ENCODE measurements at places on chromosomes 3 and 15.

DNA sequence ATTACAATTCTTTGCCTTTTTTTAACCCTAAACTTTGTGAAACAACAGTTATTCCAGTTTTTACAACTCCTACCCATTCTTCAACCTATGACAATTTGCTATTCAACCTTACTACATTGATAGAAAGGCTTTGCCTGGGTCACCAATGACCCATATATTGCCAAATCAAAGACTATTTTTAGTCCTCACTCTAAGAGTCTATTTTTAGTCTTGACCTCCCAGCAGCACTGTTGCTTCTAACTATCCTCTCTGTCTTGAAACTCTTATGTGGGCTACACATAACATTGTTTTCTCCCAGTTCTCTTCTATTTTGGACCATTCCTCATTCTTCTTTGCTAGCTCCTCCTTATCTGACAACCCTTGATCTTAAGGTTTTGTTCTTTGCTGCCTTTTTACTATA is 71.4 kb downstream of the C3orf80 start:
- DNase-seq, result no peak

- no peak for DNase-seq
These were observed 299.3 kb upstream of the LYSMD4 start for GRCh38 chr15:100032358-100033085.

DNA sequence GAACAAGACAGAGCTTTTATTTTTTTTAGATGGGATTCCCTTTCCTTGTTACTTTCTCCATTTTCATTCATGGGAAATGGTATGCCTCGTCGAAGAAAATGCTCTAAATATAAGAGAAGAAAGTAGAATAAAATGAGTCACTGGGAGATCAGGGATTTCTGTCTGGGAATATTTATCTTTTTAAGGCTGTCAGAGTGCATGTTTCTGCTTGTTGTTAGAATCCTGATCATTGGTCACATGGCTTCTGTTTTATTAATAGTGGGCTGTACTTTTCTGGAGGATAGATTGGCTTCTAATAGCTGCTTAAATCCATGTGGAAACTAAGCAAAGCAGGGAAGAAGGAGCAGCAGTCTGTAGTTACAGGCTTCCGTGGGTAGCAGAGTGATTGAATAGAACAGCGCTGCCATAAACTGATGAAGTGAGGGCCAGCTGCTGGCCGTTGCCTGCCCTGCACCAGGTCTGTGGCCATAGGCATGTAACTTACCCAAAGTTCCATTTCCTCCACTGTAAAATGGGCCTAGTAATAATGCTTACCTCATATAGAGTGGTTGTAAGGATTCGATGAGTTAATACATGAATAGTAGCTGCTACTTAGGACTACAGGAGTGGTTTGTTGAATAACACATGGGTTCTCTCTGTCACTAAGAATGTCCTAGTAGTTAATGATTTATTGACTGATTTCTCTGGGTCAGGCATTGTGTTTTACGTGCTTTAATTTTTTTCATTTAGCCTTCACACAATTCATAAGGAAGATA is 289.9 kb downstream of the SATB1 start:
- no peak for DNase-seq

- no peak for DNase-seq
These were observed 17.7 kb downstream of the MEGF11 start for GRCh38 chr15:66235866-66236265.

GRCh38 chr15:72206677-72207000 is 9.1 kb upstream of the GRAMD2A start:
- DNase-seq, result no peak

DNA sequence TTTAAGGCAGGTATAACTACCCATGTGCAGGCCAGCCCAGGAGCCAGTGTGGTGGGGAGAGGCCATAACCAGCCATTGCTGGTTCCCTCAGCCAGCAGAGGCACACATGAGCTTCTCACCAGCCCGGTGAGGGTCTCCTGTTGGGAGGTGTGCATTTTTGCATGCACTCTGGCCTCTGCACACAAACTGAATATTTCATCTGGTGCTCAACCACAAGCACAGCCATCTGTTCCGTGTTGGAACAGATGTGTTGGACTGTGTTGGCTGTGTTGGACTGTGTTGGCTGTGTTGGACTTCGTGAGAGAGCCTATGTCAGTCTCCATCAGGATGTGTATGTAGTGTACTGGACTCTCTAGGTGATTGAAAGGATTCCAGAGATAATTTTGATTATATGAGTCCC is 67.2 kb downstream of the RPL39L start:
- DNase-seq, result no peak

GRCh38 chr3:48402281-48402732 is 27.6 kb downstream of the PLXNB1 start:
- no peak for DNase-seq

DNA sequence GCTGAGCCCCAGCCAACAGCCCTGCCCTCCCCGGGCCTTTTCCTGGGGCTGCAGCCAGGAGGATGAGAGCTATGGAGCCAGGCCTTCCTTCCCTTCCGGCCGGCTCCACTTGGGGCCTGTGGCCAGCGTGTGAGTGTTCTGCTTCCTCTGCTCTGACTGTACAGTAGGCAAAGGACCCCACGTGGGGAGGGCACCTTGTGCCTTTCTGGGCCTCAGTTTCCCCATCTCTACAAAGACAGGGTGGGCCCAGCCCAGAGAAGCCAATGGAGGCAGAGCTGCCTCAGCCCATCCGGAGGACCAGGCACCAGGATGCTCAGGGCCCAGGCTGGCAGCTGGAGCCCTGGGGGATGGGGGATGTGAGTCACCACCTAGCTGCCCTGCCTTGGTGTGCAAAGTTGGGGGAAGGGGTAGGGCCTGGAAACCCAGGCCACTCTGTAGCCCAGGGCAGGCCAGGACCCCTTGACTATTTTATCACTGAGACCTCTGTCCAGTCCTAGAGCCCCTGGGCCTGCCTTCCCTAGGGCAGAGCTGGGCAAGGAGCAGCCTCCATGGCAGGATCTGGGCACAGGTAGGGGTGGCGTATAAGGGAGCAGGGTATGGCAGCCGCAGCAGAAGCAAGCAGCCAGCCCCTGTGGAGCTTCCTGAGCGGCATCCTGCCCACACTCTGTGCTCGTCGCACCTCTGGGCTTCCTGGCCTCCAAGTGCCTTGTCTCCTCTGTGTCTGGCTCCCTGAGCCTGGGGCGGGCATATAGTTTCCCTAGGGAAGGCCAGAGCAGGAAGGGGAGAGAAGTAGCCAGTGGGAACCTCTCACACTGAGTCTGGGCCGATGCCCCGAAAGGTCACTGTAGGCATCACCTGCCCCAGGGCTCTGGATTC is 1.8 kb downstream of the PSTPIP1 start:
- no peak for DNase-seq

DNA sequence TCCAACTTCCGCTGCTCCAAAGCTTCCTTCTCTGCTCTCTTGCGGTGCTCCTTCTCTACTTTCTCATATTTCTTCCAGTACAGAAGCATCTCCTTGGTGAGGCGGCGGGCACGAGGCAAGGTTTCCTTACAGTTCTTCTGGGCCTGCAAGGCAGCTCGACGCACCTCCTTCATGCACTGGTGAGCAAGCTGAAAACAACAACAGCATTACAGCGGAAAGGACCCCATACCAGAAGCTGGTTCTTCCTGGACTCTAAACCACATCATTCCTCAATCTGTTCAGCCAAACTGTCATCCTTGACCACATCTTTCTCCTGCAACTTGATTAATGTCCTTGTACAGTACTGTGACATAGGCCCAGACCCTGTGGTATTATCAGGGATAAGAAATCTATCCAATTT is 36.4 kb downstream of the INO80 start:
- no peak for DNase-seq

DNA sequence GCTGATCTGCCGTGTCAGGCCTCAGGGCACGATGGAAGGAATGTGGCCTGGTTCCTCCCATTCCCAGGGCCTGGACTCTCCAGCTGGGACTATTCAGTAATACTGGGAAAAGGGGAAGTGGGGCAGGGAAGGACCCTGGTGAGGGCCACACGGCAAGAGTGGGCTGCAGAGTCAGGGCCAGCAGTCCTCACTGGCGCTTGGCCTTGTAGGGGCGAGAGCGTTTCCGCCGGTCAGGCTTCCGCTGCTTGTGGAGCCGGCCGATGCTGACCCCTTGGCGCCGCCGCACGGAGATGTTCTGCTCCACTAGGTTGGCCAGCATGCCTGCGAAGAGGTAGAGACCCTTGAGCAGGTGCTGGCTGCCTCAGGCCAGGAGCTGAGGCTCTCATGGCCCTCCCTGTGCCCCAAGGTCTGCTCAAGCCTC is 42.8 kb downstream of the SEMA3G start:
- DNase-seq, result no peak

- no peak for DNase-seq
These were observed 58.4 kb downstream of the RPL39L start for GRCh38 chr3:187080799-187081450.

- no peak for DNase-seq
These were observed 12.0 kb downstream of the CD86 start for GRCh38 chr3:122067214-122067550.

- no peak for DNase-seq
These were observed 35.2 kb downstream of the TSC22D2 start for GRCh38 chr3:150443331-150443741.

GRCh38 chr15:72404356-72404755 is 6.3 kb downstream of the TMEM202 start:
- DNase-seq, result no peak

DNA sequence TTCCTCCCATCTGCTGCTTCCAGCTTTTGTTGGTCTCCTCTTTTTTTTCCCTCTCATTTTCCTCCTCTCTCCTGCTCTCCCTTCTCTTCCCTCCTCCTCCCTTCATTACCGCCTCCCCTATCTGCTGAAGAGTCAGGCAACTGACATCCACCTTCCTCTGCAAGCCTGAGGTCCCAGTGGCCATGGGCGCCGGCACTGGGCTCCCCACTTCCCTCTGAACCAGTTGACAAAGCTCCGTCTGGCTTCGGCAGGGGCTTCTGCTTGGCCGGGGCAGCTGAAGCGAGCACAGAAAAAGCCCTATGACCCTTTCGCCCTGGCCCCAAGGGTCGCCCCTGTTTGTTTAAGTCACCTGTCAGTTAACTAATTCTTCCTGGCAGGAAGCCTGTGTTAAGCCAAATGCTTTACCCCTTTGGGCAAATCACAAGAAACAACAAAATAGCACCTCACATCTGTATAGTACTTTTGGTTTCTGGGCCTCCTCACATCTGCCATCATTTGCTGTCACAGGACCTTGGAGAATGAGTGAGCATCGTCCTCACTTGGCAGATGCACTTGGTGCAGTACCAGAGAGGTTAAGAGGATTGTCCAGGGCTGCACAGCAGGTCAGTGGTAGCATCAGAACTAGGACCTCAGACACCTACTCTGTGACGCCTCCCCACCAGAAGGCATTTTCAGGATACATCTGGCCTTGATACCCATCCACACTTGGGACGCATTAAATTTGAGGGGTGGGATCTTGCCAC is 27.7 kb downstream of the ITGA11 start:
- DNase-seq, result no peak

DNA sequence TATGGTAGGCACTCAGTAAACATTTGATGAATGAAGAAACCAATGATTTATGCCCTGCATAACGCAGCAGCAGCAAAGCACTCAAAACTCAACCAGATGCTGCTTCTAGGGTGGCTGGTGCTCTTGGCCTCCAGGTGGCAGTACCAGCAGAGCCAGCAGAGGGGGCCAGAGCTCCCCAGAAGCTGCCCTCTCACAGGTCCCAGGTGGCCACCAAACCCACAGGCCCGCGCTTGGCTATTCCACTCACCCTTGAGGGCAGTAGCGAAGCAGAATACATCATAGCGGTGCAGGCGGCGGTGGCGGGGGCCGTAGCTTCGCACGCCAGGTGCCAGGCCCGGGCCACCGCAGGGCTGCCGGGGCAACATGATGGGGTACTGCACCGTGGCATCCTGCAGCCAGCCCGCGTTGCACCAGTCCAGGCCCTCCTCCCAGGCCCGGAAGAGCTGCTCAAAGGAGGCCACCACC is 16.6 kb downstream of the HAPLN3 start:
- peak; percentile 10 for DNase-seq

GRCh38 chr15:101014921-101015841 is 96.0 kb downstream of the LRRK1 start:
- DNase-seq, result peak; percentile 65

- no peak for DNase-seq
These were observed 147.2 kb upstream of the SLC2A2 start for GRCh38 chr3:171173736-171174135.

DNA sequence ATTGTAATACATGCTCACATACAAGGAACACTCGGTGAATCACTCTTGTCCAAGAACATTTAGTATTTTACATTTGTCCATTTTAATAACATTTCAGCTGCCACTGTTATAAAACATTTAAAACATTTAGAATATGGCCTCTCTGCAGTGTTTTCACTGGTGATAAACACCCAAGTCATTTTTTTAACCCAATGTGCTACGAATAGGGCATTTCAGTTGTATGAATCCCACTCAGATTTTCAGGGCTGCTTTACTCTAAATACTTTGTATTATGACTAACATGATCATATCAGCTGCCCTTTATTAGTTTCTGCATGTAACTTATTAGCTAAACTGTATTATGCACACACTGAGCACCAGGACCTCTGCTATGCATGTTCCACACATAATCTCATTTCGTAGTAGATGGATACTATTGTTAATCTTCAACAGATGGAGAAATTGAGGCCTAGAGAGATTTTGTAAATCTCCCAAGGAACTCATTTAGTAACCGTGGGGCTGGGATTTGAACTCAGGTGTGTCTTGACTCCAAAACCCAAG is 148.6 kb upstream of the CDIN1 start:
- DNase-seq, result no peak

DNA sequence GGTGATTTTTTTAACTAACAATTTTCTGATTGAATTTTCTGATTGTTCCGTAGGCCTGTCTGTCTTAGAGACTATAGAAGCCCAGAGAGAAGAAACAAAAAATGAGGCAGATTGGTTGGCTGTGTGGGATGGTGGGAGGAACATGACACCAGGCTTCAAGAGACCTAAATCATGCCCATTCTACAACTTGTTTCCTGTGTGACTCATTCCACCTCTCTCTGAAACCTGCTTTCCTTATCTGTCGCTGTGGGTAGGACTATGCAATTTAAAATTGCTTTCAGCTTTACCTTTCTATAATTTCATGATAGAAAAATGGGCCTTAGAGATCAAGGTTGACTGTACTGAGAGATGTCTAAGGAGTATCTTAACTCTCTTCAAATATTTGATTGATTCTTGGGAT is 44.5 kb downstream of the OXNAD1 start:
- no peak for DNase-seq

GRCh38 chr3:13600950-13601691 is 52.2 kb downstream of the FBLN2 start:
- DNase-seq, result no peak

DNA sequence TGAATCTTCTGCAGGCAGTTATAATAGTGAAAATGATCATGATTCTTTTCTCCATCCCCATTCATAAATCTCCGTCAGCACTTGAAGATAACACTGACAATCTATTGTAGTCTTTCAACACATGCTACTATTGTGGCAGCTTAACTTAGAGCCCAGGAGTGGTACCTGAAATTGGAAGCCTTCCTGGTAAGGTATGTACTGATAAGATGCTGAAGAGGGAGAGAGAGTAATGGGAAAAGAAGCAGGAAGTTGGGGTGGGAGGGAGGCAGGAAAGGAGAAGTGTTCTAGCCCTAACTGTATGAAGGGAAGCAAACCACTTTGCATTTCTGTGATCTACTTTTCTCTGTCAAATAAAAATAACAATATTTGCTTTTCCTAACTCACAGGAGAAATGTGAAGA is 197.4 kb upstream of the RORA start:
- no peak for DNase-seq

All from hematopoietic multipotent progenitor cell treated with erythropoietin and hydrocortisone succinate and interleukin-3 and kit ligand, for 15 days (in vitro differentiated cells).